ENCODE measurements at places on chromosomes 5 and 9. TPM values are rescaled to one million over a fixed set of nuclear protein-coding genes. Genes with fewer than 3 reads are reported as not detected.
A peak's percentile ranks its signal among the peaks of the same experiment; 100 is the strongest.

The PAIP1 gene
- total RNA-seq, result 107 TPM

GRCh38 chr5:158340608-158341007 lies 481.7 kb upstream of the CLINT1 start:
- DNase-seq, result no peak

GRCh38 chr5:34609951-34610441 lies 46.1 kb upstream of the RAI14 start:
- DNase-seq, result no peak

The GCNT4 gene
- 0.41 TPM for total RNA-seq

DNA sequence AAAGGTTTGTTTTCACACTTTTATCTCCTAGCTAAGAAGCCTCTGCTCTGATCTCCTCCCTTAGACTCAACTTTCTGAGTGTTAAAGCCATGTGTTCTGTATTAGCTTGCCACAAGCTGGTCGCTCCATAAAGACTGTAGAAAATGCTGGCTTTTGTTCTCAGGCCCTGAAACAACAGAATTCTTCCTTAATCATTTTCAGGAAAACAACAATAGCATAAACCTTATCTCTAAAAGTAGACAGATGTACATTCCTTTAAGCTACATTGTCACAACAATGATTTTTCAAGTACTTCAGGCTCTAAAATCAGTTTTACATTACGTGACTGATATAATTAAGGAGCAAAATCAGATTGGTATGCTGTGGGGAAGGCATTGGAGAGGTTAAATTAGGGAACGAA lies 41.9 kb downstream of the VCAN start:
- DNase-seq, result no peak

- DNase-seq, result peak; percentile 47
Observed at GRCh38 chr5:154811653-154812465, 38.5 kb downstream of the FAXDC2 start.

The ZNF658 gene
- 2.1 TPM for total RNA-seq

DNA sequence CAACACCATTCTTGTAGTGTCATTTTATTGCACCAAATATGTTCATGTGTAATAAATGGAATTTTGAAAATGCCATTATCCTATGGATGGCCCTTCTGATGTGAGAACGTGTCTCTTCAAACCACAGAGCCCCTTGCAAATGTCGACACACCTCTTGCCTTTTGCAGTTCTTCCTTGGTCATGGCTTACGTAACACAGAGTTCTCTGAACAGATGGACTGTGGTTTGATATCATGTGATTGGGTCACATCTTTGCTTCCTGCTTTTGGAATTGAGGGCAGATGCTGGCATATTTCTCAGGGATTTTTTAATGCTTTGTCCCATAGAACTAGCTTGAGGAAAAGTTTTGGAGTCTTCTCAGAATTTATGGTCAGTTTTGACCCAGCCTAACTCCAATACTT lies 4.6 kb downstream of the TGFBR1 start:
- no peak for DNase-seq

The SHOC1 gene
- total RNA-seq, result not detected

The DND1 gene
- 1.1 TPM for total RNA-seq

DNA sequence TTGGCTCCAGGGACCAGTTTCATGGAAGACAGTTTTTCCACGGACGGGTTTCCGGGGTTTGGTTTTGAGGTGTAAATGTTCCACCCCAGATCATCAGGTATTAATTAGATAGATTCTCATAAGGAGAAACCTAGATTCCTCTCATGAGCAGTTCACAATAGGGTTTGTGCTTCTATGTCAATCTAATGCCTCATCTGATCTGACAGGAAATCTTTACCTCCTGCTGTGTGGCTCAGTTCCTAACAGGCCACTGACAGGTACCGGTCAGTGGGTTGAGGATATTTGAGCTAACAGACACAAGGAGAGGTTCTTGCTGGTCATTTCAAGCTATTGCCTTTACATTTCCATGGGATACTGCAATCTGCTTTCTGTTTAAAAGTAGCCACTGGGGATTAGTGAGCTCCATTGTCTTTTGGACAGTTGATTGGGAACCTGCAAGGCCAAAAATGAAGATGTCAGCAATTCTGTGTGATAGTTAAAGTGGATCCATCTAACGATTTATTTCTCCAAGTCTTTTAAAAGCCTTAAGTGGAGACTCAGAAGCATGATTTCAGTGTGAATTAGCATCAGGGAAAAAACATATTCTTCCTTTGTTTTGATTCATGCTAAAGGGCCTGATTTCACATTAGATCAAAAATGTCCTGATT lies 38.6 kb downstream of the MRPS30 start:
- DNase-seq, result no peak

DNA sequence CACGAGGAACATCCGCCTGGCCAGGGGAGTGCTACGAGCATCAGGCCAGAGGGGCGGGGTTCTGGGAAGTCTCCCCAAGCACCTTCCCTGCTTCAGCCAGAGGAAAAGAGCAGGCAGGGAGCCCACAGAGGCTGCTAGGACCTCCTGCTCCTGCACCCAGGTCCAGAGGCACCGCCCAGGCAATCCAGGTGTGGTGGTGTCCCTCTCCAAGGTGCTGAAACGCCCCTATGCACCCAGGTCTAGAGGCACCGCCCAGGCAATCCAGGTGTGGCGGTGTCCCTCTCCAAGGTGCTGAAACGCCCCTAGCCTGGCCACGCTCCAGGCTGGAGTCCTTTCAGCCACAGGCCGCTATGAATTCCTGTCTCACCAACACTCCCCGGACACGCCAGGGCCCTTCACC lies 10.7 kb upstream of the UBAC1 start:
- DNase-seq, result no peak

DNA sequence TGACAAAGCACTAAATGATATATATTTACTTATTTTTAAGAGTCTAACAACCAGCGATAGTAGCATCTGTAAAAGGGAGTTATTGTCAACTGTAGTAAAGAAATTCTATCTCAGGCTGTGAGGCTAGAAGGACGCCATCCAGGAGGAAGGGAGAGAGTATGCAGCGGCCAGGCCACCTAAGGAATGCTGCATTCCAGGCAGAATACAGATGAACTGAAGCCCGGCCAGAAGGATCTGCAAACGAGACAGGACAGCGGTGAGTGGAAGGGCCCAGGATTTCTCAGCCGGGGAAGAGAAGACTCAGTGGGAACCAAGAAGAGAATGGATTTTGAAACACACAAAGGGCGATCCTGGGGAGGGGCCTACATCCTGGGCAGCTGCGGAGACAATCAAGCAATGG lies 7.4 kb downstream of the RETREG1 start:
- DNase-seq, result no peak

- no peak for DNase-seq
Observed at GRCh38 chr5:147101659-147102369, 133.0 kb upstream of the STK32A start.

DNA sequence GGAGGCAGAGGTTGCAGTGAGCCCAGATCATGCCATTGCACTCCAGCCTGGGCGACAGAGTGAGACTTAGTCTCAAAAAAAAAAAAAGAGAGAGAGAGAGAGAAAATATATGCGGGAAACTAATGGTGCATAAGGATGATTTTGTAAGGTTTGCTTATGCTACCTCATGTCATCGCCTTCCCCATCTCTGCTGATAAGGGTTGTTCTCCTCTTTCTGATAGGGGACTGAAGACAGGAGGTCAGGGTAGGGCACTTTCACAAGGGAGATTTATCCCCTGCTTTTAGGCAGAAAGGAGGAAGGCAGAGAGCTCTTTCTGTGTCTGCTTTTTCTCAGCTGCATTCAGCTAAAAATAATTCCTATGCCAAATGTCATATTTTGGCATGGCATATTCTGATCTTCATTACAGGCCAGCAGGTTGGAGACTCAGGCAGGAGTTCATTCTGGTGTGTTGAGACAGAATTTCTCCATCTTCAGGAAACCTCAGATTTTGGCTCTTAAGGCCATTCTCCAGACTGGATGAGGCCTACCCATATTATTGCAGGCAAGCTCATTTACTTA lies 220.2 kb downstream of the AUH start:
- DNase-seq, result no peak

DNA sequence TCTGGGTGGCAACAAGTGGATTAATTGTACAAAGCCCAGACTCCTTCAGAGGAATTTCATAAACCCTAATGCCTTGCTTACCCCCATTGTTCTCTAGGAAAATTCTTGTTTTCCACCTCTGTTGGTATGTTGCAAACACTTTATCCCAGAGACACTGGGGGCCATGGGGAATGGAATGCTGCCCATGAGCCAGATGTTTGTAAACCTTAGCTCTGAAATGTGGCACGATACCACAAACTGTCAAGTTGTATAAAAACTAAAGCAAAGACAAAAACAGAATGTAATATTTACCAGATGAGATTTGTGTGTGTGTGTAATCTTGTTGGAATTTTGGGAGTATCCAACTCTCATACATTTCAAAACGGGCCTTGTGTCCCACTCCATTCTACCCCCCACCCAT lies 465.0 kb downstream of the EBF1 start:
- DNase-seq, result no peak

DNA sequence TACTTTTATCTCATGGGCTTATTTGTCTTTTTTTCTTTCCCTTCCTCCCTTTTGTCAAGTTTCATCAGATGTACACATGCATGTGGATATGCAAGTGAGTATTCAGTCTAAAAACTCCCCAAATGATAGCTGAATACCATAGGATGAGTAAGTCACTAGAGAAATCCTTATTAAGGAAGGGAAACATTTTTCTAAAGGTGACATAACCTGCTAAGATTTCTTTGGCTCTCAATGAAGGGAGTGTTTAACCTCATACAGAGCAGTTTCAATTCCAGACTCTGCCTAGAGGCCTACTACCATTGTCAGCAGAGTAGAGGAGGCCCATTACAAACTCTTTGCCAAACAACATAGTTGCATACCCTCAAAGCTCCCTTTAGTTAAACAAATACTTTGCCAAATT lies 192.4 kb downstream of the ARHGEF28 start:
- DNase-seq, result no peak

DNA sequence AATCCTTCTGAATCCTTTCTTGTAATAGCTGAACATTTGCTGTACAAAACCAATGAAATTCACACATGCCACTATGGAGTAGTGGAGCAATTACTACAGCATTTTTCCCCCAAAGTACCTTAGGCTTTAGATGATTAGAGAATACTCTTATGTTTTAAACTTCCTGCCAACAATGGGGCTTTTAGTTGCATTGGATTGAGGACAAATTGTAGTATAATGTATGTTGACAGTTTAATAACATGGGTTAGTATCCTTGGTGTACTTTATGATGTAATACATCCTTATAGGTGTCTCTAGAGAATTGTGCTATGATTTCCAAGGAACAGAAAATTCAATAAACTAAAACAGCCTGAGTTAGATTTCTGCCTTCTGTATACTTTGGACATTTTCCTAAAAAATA lies 422.7 kb upstream of the GRAMD2B start:
- DNase-seq, result no peak

- no peak for DNase-seq
Observed at GRCh38 chr9:35755071-35755470, 995 bp upstream of the MSMP start.

All from glomerular endothelial cell (primary cell).